Amniotic stem cell (primary cell): ENCODE measurements at places on chromosomes 7 and 10.
A peak's percentile ranks its signal among the peaks of the same experiment; 100 is the strongest.

DNA sequence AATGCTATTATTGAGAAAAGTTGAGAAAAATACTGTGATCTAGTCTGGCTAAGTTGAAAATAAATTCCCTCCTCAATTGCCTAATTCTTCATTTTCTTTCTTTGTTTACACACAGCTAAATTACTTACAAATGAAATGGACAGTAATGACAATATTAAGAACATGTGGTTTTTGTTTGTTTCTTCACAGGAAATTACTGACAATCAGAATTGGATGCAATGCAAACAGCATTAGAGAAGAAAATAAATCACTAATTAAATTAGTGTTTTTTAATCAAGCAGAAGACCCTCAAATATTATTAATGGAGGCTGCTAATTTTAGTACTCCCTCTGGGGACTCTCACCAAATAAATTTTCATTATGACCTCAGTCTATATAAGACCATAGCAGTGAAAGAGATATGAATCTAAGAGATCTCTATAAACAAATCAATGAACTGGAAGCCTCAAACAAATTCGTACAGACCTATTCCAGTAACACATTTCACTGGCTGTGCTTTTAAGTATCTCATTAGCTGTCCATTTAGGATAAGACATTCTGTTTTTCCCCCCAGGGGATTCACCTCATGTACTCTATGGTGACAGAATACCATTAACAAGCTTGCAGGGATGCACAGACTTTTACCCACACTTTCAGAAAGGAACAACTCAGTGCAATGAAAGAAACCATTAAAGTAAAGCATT is 202.0 kb upstream of the DGKB start:
- DNase-seq = no peak

- no peak for DNase-seq
These were observed 98.8 kb downstream of the PFKFB3 start for GRCh38 chr10:6301488-6302075.

GRCh38 chr10:77034240-77034639 is 603.4 kb downstream of the KCNMA1 start:
- no peak for DNase-seq

- no peak for DNase-seq
These were observed 20.8 kb downstream of the ADCY1 start for GRCh38 chr7:45594745-45595535.

DNA sequence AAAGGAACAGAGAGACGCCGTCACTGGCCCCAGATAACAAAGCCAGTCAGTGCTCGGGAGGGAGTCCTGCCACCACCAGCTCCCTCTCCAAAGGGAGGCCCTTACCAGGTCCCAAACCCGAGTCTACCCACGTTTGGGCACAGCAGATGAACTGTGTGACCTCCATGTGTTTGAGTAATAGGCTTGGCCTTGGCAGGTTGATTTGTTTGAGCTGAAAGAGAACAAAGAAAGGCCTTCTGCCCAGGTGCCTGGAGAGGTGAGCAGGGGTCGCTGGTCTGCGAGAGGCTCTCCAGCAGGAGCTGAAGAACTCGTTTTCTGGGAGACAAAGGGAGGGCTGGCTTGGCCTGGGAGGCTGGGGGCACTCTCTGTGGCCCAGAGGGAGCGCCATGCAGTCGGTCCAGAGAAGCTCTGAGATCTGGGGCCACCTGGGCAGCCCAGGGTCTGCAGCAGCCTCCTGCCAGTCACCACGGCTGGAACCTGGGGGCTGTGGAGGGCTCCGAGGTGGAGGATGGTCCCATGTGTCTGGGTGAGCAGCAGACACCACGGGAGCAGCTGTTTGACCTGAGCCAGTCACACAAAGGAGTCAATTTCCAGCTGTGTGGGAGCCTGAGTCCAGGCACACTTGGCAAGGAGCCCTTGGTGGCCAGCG is 99.7 kb downstream of the PAXIP1 start:
- no peak for DNase-seq

DNA sequence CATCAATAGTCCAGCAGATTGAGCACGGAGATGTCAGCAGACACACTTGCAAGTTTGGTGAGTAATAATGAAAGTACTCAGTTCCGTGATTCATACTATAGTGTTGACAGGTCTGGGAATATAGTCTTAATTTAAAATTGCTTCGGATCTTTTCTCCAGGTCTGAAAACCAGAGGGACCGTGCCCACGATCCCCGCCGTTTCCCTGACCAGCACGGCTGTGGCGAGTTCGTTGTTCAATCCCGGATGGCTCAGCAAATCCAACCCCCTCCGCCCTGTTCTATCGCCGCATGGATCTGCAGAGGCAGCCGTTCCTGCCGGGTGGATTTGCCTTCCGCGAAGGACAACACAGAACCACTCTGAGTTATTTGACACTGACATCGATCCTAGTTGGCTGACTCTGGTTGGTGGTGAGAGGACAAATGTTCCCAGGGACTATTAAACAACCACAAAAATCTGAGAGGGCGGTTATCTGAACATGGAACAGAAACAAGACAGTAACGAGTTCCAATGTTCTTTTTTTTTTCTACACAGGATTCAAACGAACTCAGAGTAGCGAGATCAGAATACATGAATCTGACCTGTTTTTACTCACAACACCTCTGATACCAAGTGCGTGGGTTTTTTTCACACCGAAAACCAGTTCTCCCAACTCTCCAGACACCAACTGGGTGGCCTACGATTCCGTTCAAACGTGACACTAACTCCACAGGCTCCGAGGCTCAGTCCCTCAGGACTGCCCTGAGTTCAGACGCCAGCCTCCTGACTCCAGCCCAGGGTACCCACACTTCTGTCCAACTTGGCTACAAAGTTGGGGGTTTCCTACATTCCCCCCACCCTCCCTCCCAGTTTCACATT is 52.7 kb downstream of the RBM17 start:
- DNase-seq = peak; percentile 55

GRCh38 chr7:135240441-135240840 is 6.8 kb downstream of the STRA8 start:
- no peak for DNase-seq
